ENCODE measurements at places on chromosomes 13 and 19.

DNA sequence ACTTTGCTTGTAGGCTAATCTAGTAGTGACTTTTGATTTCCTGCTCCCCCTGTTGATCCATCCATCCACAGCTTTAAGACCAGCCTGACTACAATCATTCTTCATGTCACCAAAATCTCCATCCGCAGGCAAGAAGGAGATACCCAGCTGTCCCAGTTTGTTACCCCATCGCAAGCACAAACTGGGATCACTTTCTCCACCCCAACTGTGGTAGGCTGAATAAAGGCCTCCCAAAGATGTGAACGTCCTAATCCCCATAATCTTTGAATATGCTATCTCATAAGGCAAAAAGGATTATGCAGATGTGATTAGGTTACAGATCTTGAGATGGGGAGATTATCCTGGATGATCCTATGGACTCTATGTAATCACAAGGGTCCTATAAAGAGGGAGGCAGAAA lies 202.0 kb downstream of the ENOX1 start:
- DNase-seq: no peak

GRCh38 chr19:3100747-3101730 lies 6.9 kb downstream of the GNA11 start:
- no peak for DNase-seq

DNA sequence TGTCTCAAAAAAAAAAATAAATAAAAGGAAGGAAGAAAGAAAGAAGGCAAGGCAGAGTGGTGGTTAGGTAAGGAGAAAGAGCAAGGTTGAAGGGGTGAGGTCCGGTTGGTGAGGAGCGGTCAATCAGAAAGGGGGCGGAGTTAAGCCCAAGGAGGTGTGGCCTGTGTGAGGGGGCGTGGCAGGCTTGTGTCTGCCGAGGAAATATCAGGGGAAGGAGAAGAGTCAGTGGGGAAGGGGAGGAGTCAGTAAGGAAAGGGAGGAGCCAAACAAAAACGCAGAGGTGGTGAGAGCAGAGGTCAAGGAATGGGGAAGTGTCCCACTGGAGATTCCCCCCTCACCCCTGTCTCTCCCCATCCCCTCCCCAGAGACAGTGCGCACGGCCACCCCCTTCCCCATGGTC lies 5.9 kb downstream of the CACNG7 start:
- no peak for DNase-seq

- no peak for DNase-seq
Measured at GRCh38 chr19:46759817-46760333, 13.6 kb upstream of the STRN4 start.

- DNase-seq: peak; percentile 35
Measured at GRCh38 chr13:27353166-27353583, 71.2 kb upstream of the GTF3A start.

DNA sequence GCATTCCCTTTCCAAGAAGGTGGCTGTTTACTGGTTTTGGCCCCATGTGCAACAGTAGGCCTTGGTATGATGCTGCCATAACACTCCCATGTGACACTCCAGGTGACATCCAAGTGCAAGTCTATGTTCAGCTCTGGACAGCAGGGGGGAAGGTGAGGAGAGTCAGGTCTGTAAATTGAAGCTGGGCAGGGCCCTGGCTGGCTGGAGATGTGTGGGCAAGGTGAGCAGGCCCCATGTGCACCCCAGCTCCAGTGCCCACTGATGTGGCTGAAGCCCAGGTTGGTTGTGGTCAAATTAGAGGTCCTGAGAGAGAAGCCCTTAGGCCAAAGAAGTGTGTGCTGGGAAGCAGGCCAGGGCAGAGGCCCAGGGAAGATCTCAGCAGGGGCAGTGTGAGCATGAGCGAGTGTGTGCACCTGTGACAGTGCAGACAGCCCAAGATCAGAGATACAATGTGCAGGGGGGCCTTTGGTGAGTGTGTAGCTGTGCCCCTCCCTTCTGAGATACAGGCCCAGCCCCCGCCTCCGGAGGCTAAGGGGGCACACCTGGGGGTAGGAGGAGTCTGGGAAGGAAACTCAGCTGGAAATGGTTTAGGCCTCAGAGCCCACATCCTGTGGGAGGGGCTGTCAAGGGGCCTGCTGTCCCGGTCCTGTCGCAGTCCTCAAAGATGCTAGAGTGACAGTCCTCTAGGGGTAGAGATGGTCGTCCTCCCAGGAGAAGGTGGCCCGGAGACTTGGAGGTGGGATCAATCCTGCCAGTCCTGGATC lies 18.6 kb downstream of the DEDD2 start:
- peak; percentile 25 for DNase-seq

GRCh38 chr13:96391606-96392005 lies 301.7 kb downstream of the HS6ST3 start:
- no peak for DNase-seq

DNA sequence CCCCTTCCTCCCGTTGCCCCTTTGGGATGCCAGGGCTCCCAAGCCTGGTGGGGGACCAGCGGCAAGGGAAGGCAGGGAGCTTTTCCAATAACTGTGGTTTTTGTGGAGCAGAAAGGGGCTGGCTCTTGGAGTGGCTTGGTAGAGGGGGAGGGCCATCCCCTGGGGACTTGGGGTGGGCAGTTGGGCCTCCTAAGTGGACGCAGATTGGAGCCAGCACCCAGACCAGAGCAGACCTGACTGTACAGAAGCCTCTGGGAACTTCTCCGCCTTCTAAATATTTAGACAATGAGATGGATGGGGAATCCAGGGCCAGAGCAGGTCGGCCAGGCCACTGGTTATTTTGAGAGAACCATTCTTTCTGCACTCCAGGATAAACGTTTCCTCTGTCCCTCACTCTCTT lies 4.2 kb downstream of the PTGIR start:
- DNase-seq: no peak

DNA sequence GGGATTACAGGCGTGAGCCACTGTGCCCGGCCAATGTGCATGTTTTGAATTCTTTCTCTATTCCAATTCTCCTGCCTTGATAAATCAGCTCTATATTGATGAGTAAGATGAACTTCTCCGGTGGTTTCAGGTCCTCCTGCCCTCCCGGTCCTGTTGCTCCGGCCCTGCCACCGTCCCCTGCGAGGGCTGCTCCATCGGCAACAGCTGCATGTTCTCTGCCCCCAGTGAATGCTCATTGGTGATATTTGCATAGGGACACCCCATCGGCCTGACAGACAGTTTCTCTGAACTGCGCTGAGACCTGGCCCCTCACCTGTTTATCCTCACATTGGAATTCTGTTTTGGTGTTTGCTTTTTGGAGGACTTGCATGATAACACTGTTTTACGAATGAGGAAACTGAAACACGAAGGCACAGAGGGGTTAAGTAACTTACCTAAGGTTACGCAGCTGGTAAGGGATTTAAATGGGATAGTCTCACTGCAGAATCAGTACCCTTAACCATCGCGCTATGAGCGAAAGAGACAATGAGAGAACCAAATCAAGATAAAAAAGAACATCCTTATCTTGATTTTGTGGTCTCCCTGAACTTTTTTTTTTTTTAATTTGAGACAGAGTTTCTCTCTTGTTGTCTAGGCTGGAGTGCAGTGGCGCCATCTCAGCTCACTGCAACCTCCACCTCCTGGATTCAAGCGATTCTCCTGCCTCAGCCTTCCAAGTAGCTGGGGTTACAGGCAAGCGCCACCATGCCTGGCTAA lies 32.2 kb downstream of the ZNF557 start:
- no peak for DNase-seq

GRCh38 chr19:34430738-34431625 lies 2.8 kb downstream of the UBA2 start:
- peak; percentile 14 for DNase-seq

Measured in stimulated activated CD4-positive, alpha-beta T cell treated with anti-CD3 and anti-CD28 coated beads, TNF-alpha, amount 100 ng/mL, for 48 hours (primary cell).